ENCODE measurements at places on chromosomes 6 and 20.

GRCh38 chr6:13696226-13696625, 15.4 kb downstream of the RANBP9 start:
- no peak for DNase-seq

DNA sequence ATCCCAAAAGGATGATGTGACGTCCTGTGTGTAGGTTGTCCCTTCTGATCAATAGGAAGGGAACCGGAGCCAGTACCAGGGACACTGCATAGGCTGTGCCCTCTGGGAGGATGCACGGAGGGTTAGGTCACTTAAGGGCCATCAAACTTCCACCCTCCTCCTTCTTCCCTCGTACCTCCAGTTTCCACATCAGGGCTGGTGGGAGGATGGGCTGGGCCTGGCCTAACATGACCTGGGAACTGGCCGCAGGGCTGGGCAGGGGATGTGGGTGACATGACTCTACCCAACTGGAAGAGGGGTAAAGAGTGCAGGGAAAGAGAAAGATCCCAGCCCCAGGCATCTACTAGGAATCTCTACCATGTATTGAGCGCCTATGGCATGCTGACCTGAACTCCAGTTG, 46.2 kb upstream of the MDGA1 start:
- DNase-seq: no peak

DNA sequence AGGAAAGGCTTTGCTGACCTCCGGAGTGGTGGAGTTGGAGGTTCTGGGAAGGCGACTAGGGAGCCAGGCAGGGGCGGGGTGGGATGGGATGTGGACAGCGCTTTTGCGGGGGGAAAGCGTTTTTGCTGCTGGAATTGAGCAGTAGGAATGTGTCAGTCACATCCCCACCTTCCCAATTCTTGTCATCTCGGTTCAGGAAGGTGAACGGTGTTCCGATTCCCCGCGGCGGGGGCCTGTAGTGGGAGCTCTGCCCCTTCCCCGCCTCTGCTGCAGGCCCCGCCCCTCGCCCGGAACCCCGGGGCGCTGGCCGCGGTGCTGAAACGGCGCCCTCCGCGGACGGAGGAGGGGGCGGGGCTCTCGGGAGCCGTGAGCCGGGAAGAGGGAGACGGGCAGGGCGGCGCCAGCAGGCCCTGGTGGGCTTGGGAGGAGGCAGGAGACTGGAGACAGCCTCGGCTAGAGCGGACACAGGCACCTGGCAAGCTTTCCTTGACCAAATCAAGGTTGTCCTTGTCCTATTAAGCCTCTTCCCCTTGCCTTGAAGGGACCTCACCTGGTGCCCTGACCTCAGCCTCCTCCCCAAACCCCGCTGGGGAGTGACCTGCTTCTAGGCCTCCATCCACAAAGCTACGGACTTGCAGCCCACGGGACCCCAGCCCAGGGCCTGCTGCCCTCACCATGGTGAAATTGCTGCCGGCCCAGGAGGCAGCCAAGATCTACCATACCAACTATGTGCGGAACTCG, at the start of gene LHFPL5:
LHFPL5 (plus strand) TSS at position 357 of the 741 bp plus-strand sequence; CDS start at position 676, 319 bp downstream.
- DNase-seq: peak; percentile 20

GRCh38 chr6:3355011-3355357, 96.2 kb downstream of the PSMG4 start:
- DNase-seq: no peak

GRCh38 chr6:51743999-51744398, 343.4 kb downstream of the PKHD1 start:
- DNase-seq: no peak

Measured in activated T-cell treated with anti-CD3 and anti-CD28 coated beads for 24 hours (primary cell).